Activated naive CD8-positive, alpha-beta T cell treated with anti-CD3 and anti-CD28 coated beads, Interleukin-2, amount 10 ng/mL, durations not matched to agents 7 days and 5 days (primary cell): ENCODE measurements at places on chromosomes 7 and 10.

DNA sequence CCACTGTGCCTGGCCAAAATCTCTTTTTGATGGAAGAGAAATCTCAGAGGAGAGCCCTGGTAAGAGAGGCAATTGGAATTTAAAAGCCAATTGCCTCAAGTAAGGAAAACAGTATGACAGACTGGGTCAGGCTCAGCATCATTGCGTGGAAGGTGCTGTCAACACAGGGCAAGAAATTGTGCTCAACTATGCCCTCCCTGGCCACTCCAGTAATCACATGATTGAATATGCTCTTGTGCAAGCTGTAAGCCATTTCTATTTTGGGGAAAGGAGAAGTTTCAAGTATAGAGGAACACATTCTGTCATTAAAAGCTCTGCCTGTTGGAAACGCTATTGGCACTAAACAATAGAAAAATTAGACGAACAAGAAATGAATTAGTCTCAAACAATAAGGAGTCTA lies 1127.7 kb downstream of the REEP3 start:
- no peak for DNase-seq
- no peak overlapping the region for H3K27ac ChIP-seq
- no peak overlapping the region for H3K4me3 ChIP-seq

DNA sequence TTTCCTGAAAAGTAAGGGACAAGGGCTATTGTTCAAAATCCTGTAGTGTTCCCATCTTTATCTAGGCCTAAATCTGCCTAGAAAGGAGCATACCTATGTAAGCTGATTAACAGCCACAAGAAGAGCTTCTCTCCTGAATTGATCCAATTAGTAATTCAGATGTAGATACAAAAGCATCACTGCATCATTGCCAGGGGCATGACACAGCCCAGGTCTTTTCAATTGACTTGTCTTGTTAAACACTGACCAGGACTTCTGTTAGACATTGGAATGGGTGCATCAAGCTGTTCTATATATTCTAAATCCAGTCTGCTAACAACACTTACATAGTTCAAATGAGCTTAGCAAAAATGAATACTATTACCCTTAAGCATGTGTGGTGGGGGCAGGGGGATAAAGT lies 589.2 kb downstream of the INHBA start:
- H3K27me3 ChIP-seq: no peaks in the 10 kb centered on the region
- no peaks in the 10 kb centered on the region for H3K4me1 ChIP-seq
- no peak overlapping the region for H3K4me3 ChIP-seq
- H3K27ac ChIP-seq: no peak overlapping the region
- DNase-seq: no peak

GRCh38 chr7:106986450-106986977 lies 58.0 kb upstream of the PRKAR2B start:
- no peaks in the 10 kb centered on the region for H3K36me3 ChIP-seq
- peaks cover 3% of the 10 kb centered on the region for H3K27me3 ChIP-seq
- H3K4me1 ChIP-seq: no peaks in the 10 kb centered on the region

DNA sequence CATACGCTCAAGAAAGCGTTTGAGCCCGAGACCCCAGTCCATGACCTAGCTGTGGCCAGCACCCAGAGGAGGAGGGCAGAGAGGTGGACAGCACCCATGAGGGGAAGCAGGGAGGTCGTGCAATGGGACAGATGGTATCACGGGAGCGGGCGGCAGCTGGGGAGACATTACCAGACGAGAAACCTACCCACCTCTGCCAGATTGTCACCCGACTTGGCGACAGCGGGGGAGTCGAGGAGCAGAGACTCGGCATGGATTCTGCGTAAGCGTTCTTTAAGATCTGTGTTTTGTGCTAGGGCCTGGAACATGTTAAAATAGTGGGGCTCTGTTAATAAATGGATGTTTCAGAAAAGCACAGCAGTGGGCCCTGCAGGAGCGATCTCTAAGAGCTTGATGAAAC lies 91.6 kb upstream of the GSDME start:
- H3K4me1 ChIP-seq: peaks cover 11% of the 10 kb centered on the region
- no peaks in the 10 kb centered on the region for H3K27me3 ChIP-seq
- no peak overlapping the region for H3K4me3 ChIP-seq
- H3K27ac ChIP-seq: no peak overlapping the region

DNA sequence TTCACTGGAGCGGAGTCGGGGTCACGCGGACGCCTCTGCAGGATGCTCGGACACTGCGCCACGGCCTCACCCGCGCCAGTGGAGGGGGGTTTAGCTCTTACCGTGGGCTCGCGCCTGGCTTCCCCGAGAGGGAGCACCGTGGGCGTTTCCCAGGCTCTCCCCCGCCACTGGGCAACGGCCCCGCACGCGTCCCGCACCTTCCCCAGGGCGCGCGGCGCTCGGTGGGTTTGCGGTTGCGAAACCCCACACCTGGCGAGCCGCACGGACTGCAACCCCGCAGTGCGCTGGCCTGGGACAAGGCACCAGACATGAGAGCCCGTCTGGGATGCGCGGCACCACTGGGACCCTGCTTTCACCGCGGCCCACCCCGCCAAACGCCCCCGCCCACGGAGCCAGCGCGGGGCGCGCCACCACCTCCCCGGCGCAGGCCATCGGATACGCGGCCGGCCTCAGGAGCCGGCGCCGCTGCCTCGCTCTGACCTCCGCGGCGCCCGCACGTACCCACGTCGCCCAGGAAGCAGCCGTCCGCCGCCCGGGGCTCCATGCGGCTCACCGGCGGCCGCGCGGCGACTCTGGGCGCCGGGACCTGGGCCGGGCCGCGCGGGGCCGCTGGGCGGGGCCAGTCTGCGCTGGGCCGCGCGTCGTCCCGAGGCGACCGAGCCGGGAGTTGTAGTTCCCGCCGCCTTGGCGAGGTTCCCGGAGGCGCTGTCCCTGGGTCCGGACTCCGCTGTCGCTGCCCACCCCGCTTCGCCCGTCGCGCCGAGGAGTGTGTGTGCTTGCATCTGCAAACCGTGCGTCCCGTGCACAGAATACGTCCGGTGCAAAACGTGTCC lies at the start of gene ASB13:
Gene ASB13, minus strand, starts transcription at position 588 of the 833 bp plus-strand sequence. Its CDS starts 44 bp downstream, at position 544.
- H3K27ac ChIP-seq: peak within 1 kb of the TSS; percentile 79
- peaks cover 11% of the 10 kb centered on the region for H3K27me3 ChIP-seq
- no peaks in the 10 kb centered on the region for H3K36me3 ChIP-seq
- peak within 1 kb of the TSS; percentile 91 for H3K4me3 ChIP-seq
- H3K4me1 ChIP-seq: peaks cover 15% of the 10 kb centered on the region
- DNase-seq: peak; percentile 68

DNA sequence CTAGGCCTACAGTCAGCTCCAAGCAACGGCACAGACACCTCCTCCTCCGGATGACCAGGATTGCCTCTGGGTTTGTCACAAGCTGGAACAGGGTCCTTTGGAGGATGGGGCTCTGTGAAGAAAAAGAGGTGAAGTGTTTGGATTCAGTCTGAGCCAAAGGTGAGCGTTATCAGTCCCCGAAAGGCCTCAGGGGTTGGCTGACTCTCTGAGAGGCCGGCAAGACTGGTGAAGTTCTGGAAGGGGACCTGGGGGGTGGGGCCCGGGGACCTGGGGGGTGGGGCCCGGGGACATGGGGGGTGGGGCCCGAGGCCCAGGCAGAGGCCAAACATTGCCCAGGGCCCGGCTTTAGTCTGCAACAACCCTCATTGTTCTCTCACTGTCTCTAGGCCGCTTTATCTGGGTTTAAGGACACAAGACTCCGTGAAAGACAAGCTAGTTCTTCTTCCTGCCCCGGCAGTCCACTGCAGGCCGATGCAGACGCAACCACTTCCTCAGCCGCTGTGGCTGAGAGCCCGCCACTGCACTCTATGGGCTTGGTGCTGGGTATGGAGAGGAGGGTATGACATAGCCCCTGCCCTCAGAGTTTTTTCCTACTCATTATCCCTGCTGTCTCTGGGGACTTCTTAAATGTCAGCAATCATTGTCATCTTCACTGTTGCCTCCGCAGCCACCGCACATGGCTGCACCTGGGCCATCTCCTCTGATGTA lies 27.4 kb upstream of the PSAP start:
- H3K4me1 ChIP-seq: peaks cover 23% of the 10 kb centered on the region
- H3K27ac ChIP-seq: peak overlapping the region; percentile 89
- no peaks in the 10 kb centered on the region for H3K36me3 ChIP-seq
- H3K4me3 ChIP-seq: peak overlapping the region; percentile 68
- DNase-seq: peak; percentile 64

- peaks cover 63% of the 10 kb centered on the region for H3K27me3 ChIP-seq
- peaks cover 9% of the 10 kb centered on the region for H3K4me1 ChIP-seq
Measured at GRCh38 chr7:21543528-21544302, 876 bp downstream of the DNAH11 start.

DNA sequence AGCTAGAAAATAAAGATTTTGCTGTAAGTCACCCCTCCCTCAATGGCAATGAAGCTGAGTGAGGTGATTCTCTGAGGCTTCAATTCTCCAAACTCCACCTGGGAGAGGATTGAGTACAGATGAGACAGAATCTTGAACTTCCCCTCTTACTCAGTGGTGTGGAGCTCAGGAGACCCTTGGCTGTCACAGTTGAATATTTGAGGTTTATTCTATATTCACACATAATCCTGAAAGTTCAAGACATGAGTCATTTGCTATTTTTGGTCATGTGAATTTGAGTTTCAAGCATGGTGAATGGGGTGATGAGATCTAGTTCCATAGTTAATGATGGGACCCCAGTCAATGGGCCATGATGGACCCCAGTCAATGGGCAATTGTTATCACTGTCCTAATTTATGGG lies 13.9 kb upstream of the TECTB start:
- no peaks in the 10 kb centered on the region for H3K36me3 ChIP-seq
- H3K4me1 ChIP-seq: no peaks in the 10 kb centered on the region
- no peak overlapping the region for H3K4me3 ChIP-seq

- no peak overlapping the region for H3K4me3 ChIP-seq
- DNase-seq: no peak
- H3K4me1 ChIP-seq: peaks cover 27% of the 10 kb centered on the region
Measured at GRCh38 chr10:78207776-78208175, 174.1 kb downstream of the RPS24 start.

DNA sequence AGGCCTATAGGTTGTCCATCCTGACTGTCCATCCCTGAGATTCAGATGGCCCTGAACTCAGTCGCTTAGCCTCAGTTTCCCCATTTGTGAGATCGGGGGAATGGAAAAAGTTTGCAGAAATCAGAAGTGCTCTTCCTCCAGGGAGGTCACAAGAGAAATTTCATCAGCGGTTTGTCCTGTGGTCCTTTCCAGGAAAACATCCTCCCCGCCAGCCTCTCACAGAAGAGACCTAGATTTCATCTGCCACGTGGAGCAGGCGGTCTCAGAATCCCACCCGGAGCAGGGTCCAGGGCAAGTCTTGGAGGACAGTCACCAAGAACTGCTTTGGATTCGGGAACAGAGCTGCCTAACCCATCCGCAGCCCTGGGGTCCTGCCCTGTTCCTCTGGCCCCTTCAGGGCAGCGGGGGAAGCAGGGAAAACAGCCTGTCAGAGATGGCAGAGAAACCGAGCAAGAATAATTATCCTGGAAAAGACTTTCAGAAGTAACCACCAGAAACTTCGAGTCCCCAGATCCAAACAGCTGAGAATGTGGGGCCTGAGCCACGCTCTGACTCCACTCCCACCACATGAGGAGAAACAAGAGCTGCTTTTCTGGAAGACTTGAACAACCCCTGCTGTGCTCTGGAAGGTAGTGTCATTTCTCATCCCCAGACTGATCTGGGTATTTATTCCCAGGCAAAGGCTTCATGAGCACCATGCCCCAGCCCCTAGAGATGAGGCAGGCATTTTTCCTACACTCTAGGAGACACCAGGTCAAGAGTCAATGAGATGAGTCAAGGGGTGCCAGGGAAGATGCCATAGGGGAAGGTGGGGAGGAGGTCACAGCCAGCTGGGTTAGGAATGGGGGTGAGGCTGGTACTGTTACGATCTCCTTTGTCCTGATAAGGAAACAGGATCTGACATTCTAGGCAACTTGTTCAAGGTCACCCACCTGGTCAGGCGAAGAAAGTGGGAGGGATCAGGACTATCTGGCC lies 1.1 kb upstream of the TNS3 start:
- H3K4me1 ChIP-seq: peaks cover 6% of the 10 kb centered on the region
- no peaks in the 10 kb centered on the region for H3K36me3 ChIP-seq

DNA sequence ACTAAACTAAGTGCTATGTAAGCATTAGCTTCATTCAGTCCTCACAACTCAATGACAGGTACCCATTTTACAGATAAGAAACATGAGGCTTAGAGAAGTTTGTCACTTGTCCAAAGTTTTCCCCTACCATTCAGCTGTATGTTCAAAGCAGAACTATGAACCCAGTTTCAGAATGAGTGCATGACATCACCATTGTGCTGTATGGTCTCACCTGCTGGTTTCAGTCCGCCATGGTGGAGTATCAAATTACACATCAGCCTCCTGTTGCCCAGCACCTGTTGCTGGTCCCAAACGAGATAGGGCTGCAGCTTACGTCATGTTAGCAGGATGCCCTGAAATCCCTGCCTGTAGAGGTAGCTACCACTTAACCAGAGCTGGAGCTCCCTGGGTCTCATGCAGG lies 95.0 kb downstream of the DYNC1I1 start:
- no peak overlapping the region for H3K27ac ChIP-seq
- H3K4me3 ChIP-seq: no peak overlapping the region
- DNase-seq: no peak
- H3K4me1 ChIP-seq: no peaks in the 10 kb centered on the region
- H3K36me3 ChIP-seq: no peaks in the 10 kb centered on the region
- no peaks in the 10 kb centered on the region for H3K27me3 ChIP-seq

- no peak overlapping the region for H3K27ac ChIP-seq
- H3K27me3 ChIP-seq: no peaks in the 10 kb centered on the region
- no peak overlapping the region for H3K4me3 ChIP-seq
- H3K4me1 ChIP-seq: peaks cover 6% of the 10 kb centered on the region
Measured at GRCh38 chr10:86345859-86346798, 20.5 kb downstream of the GRID1 start.

DNA sequence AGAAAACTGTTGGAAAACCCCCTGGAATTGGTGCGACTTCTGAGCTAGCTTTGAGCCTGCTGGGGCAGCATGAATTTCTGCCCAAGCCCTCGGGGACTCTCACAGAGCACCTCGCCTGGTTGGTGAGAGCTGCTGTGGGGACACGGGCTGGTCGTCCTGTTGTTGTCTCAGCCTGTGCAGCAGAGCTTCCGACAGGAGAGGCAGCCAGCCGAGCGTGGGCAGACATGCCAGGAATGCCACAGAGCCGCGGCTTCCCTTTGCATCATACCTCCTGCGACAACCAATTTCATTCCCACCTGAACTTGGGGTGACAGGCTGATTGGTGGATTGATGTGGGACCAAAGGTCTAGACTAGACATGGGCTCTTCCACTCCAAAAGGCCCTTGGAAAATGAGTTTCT lies 60.2 kb upstream of the NRBF2 start:
- DNase-seq: no peak
- no peak overlapping the region for H3K4me3 ChIP-seq
- H3K36me3 ChIP-seq: no peaks in the 10 kb centered on the region
- peaks cover 11% of the 10 kb centered on the region for H3K4me1 ChIP-seq
- H3K27me3 ChIP-seq: peaks cover 13% of the 10 kb centered on the region
- no peak overlapping the region for H3K27ac ChIP-seq

GRCh38 chr10:58637352-58637751 lies 124.7 kb downstream of the BICC1 start:
- no peak overlapping the region for H3K27ac ChIP-seq
- H3K4me3 ChIP-seq: no peak overlapping the region
- no peak for DNase-seq

- no peak overlapping the region for H3K27ac ChIP-seq
- DNase-seq: no peak
- H3K27me3 ChIP-seq: no peaks in the 10 kb centered on the region
- H3K4me3 ChIP-seq: no peak overlapping the region
- H3K4me1 ChIP-seq: peaks cover 30% of the 10 kb centered on the region
Measured at GRCh38 chr7:129341212-129341611, 93.0 kb upstream of the STRIP2 start.
